ENCODE measurements at places on chromosomes 2 and 18.

GRCh38 chr2:1125217-1125616 is 174.6 kb downstream of the SNTG2 start:
- peaks cover 3% of the 10 kb centered on the region for H3K4me1 ChIP-seq
- DNase-seq: no peak
- H3K36me3 ChIP-seq: no peaks in the 10 kb centered on the region
- H3K27ac ChIP-seq: no peak overlapping the region
- H3K27me3 ChIP-seq: peaks cover 12% of the 10 kb centered on the region

GRCh38 chr18:44195394-44196140 is 485.1 kb upstream of the SETBP1 start:
- H3K27ac ChIP-seq: no peak overlapping the region
- no peaks in the 10 kb centered on the region for H3K4me1 ChIP-seq
- H3K36me3 ChIP-seq: no peaks in the 10 kb centered on the region

- H3K27me3 ChIP-seq: peaks cover 11% of the 10 kb centered on the region
- H3K27ac ChIP-seq: no peak overlapping the region
- no peaks in the 10 kb centered on the region for H3K36me3 ChIP-seq
- no peak overlapping the region for H3K4me3 ChIP-seq
- DNase-seq: no peak
These were observed 31.8 kb downstream of the CREG2 start for GRCh38 chr2:101355401-101356054.

DNA sequence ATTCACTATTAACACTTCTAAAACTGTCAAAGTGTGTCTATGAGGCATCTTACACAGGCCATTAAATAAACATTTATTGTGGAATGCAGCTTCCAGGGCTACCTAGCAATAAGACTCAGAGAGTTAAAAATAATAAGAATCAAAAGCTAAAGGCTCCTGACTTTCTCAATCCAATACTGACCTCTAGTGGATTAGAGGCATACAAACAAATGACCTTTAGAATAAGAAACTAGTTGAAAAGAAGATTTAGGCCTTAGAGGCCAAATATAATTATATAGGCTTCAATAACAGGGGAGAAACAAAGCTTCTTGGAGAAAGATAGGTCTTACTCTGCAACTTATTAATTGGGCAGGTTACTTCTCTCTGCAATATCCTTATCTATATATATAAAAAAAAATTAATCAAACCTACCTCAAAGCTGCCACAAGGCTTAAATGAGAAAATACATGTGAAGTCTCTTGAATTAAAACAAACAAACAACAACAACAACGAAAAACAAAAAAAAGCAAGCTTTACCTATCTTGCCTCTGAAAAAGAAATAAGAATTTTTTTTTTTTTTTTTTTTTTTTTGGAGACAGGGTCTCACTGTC is 246.1 kb downstream of the EXOC6B start:
- no peak overlapping the region for H3K27ac ChIP-seq
- no peak for DNase-seq
- H3K4me3 ChIP-seq: no peak overlapping the region
- no peaks in the 10 kb centered on the region for H3K4me1 ChIP-seq
- peaks cover 2% of the 10 kb centered on the region for H3K27me3 ChIP-seq

GRCh38 chr18:34738175-34738894 is 28.2 kb downstream of the DTNA start:
- H3K27me3 ChIP-seq: no peaks in the 10 kb centered on the region
- DNase-seq: no peak
- no peak overlapping the region for H3K4me3 ChIP-seq
- H3K4me1 ChIP-seq: no peaks in the 10 kb centered on the region
